ENCODE measurements at places on chromosomes 4 and X.

DNA sequence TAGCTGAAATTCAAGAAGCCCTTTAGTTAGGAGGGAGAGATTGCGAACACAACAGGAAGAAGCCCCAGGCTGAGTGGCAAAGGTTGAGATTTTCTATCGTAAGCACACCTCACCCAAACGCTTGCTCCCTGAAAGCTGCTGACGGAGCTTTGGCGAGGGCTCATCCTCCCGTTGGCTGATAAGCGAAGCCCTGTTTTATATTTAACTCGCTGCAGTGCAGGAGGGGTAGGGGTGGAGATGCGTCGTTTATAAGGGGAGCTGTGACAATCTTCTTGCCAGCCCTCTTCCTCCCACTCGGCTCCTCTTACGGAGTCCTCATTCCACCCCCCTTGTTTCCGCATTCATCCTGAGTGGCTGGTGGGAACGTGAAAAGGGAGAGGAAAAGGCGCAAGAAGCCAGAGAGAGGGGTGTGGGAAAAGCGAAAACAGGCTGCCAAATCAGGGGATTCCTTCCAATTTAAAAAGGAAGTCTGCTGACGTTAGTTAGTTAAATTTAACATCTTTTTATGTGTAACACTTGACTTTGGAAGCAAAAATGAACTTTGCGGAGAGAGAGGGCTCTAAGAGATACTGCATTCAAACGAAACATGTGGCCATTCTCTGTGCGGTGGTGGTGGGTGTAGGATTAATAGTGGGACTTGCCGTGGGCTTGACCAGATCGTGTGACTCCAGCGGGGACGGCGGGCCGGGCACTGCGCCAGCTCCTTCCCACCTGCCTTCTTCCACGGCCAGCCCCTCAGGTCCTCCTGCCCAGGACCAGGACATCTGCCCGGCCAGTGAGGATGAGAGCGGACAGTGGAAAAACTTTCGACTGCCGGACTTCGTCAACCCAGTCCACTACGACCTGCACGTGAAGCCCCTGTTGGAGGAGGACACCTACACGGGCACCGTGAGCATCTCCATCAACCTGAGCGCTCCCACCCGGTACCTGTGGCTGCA, at the start of gene ENPEP:
Gene ENPEP, plus strand, starts transcription at position 275 of the 938 bp plus-strand sequence. Its CDS starts 260 bp downstream, at position 535.
- no peak for DNase-seq

DNA sequence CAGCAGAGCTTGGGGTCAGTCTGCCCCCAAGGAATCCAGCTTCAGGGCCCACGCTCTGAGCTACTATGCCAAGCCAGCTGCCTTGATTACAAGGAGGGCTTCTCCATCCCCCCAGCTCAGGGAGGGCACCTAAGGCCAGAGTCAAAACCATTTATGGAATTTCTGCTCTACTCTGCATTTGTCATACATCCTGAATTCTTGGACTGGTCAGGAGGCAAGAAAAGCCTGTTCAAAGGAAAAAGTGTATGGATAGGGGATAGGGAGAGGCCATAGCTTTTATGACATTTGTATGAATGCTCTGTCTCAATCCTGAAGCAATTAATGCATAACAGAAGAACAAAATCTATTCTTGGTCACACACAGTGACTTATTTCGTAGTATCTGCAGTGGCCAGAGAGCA, 32.2 kb downstream of the EDNRA start:
- no peak for DNase-seq

DNA sequence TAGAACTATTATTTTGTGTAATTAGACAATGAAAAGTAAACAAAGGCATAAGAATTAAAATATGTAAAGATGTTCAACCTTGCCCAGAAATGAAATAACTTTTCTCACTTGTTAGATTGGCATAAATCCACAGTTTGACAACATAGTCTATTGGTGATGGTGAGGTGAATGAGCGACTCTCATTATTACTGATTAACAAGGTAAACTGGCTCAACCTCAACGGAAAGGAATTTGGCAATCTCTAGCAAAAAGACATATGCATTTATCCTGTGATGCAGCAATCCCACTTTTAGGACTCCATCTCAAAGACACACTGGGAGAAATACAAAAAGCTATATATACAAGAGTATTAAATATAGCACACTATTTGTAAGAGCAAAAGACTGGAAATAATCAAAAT, 22.3 kb downstream of the UBA6 start:
- no peak for DNase-seq

DNA sequence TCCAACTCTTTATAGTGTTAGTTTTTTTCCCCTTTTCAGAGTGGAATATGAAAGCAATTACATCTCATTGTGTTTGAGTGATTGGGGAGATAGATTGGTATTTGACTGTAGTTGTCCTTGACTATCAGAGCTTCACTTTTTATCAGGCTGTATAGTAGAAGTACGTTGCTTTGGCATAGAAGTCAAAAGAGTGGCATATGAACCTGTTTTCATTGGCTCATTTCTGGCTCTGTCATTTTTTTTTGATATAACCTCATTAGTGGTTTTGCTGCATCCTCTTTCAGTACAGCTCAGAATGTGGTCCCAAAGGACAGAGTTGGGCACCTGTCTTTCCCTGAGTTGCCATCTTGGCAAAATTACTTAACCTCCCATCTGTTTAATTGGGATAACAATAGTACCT, 1.4 kb downstream of the TMA16 start:
- DNase-seq, result peak; percentile 69

DNA sequence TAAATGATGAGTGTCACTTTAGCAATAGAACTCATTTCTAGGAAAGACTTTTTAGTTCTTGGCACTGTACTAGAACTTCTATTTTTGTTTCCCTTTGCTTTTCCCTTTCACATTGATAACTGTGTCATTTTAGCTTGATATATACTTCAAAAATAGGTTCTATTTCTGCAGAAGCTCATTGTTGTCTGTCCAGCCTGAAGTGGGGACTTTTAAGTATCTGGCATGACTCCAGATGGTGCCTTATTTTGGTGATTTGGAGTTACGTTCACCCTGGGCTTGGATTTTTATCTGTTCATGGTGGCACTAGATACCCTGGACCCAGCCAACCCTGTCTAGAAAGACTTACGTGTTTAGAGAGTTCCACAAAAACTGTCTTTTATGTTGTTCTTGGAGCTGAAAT, 3.4 kb downstream of the ABHD18 start:
- DNase-seq, result peak; percentile 82

DNA sequence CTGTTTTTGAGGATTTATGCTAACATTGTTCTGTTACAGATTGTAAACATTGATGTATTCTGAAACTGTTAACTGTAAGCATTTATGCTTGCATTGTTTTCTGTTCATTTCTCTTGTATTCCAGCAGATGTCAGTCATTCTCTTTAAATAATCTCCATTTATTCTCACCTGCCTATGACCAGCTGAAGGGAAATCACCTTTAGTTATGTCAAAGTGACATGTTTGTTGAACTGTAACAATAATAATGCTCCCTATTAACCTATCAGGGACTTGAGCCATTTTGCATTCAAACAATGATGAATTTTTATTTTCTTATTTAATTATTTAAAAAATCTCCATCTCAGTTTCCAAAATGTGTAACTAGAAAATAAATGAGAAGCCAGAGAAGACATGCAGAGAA, 58.0 kb downstream of the SPCS3 start:
- peak; percentile 3 for DNase-seq

GRCh38 chr4:74583757-74584156, 138.8 kb downstream of the AREG start:
- no peak for DNase-seq

DNA sequence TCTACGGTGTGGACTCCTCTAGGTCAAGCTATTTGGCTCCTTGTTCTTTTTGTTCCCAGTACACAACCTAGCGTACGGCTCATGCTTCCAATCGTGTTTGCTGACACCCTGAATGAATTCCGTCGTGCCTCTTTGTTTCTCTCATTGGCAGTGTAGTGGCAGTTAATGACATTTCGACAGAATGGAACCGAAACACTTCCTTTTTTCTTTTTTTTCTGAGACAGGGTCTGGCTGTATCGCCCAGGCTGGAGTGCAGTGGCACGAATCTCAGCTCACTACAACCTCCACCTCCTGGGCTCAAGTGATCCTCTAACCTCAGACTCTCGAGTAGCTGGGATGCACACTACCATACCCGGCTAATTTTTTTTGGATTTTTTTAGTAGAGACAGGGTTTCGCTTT, 113.3 kb upstream of the ATP6AP2 start:
- no peak for DNase-seq

- no peak for DNase-seq
These were observed 60.8 kb downstream of the ABLIM2 start for GRCh38 chr4:8097721-8098345.

DNA sequence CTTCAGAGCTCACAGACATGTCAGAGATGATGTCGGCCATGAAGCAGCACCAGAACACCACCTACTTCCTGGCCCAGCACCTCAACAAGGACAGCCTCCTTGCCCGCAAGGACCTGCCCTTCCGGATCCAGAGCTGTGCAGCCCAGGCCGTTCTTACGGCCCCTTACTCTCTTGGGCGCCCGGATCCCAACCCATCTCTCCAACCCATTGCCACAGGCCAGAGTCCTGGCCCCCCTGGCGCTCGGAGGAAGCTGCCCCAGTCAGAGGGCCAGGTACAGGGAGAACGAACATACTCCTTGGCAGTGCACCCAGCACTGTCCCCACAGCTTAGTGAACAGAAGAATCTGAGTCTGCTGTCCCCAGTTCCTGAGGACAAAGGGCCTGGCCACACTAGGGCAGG, 27.9 kb upstream of the PRPS1 start:
- DNase-seq, result no peak

GRCh38 chr4:2803624-2804448, 11.0 kb downstream of the SH3BP2 start:
- DNase-seq, result peak; percentile 36

GRCh38 chr4:113588895-113589668, 172.5 kb downstream of the CAMK2D start:
- no peak for DNase-seq

- no peak for DNase-seq
These were observed 320.6 kb upstream of the PPARGC1A start for GRCh38 chr4:24210332-24210902.

DNA sequence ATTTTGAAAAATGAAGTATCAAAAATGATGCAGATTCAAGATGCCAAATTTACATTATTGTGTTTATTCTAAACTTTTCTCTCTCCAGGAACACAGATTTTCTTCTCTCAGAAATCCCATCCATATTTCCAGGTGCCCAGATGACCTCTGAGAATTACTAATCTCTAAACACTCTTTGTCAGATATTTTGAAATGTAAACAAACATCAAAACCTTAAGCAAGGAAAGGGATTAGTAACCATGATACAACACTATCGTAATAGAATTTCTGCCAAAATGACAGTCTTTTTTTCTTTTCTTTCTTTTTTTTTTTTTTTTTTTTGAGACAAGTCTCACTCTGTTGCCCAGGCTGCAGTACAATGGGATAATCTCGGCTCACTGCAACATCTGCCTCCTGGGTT, 76.7 kb downstream of the PDS5A start:
- no peak for DNase-seq

DNA sequence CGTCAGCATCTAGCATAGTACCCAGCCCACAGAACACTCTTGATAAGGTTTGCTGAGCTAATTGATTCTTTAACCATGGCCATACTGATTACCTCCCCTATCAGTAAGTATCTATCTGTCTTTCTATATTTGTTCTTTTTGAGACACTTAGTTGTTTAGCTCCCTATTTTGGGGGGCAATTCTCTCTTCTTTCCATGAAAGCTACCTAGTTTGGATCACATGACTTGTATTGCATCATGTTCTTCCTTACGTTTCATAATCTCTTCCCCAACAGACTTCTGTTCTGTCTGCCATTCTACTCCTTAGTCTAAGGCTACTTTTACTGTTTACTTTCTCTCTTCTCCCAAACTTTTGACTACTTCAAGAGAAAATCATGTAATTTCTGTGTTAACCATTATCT, 39.0 kb downstream of the TBC1D19 start:
- no peak for DNase-seq

GRCh38 chr4:74635074-74635473, 159.2 kb downstream of the BTC start:
- DNase-seq, result no peak

DNA sequence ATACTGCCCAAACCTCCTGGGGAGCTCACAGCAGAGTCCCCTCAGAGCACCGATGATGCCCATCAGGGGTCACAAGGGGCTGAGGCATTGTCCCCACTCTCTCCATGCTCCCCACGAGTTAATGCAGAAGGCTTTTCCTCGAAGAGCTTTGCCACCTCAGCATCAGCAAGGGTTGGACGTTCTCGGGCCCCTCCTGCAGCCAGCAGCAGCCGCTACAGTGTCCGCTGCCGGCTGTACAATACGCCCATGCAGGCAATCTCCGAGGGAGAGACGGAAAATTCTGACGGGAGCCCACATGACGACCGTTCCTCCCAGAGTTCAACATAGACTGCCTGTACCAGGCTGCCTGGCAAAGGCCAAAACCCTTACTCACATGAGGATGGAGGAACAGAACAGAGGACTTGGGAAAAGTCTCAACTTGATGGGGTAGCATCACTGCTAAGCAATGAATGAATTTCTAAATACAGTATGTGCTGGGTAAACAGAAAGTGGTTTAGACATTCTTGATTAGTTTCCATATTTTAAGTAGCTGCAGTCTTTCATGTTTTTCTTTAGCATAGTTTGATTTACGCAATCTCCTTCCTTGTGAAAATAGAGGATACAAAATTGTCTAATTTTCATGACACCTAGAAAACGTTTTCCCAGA, 5.0 kb upstream of the SCML1 start:
- no peak for DNase-seq

- peak; percentile 68 for DNase-seq
These were observed 829 bp downstream of the ELOVL6 start for GRCh38 chr4:110197529-110198042.

- no peak for DNase-seq
These were observed 12.1 kb upstream of the PORCN start for GRCh38 chrX:48496660-48497059.

GRCh38 chr4:140427106-140427918, at the start of gene CLGN:
CLGN (minus strand) TSS chr4:140427648; CDS start chr4:140413078, 14,570 bp downstream.
- peak; percentile 78 for DNase-seq

DNA sequence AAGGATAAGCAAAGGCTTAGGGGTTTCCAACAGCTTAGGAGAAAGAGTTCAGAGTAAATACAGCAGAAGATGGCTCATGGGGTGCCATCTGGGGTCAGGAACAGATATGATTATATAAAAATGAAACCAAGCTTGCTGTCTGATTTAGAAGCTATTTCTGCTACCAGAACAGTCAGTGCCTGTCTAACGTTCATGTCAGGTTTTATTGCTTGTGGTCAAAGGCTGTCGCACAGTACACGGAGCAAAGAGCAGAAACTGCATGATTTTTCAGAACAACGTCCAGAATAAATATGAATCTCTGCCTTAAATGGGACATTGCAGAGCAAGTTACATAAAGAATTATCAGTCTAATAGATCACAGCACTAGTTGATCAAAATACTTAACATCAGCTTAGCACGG, 17.4 kb downstream of the CETN2 start:
- DNase-seq, result no peak

DNA sequence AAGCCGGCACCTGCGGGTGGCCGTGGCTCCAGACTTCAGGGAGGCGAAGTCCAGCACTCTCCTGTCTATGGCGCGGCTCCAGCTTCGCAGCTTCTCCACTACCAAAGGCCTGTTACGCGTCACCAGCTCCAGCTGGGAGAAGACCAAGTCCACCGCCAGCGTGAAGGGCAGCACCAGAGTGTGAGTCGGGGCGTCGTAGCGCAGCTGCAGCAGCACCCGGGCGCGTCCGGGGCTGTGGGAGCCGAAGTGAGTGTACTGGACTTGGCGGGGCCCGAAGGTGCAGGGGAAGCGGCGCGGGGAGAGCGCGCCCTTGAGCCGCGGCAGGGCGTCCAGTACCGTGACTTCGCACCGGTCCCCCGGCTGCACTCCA, 444 bp downstream of the FREM3 start:
- DNase-seq, result peak; percentile 27
